ENCODE measurements at places on chromosomes 11 and 22.

DNA sequence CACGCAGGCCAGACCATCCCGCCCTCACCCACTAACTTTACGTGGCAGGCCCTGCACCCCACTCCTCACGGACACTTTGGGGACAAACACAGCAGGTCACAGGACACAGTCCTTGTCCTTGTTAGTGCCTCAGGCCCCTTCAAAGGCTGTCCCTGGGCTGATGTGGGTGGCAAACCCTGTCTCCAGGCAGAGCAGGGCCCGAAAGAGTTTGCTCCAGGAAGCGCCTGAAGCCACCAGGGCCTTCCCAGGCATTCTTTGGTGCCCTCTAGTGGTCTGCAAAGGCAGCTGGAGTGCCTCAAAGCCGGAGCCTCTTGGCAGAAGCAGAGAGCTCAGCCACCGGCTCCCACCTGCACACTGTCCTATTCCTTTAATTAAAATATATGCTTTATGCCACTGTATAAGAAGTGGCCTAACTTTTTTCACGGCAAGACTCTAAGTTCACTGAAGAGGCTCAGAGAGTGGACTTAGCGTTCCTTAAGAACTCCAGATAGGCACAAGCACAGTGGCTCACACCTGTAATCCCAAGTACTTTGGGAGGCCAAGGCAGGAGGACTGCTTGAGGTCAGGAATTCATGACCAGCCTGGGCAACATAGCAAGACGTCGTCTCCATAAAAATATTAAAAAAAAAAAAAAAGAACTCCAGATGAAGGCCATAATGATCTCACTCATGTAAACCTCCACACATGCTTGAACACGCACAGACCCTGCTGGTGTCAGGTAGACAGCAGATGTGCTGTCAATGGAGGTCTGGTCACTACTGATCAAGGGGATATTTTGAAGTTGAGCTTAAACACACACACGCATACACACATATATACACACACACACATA, 11.1 kb downstream of the TXN2 start:
- peak; percentile 62 for DNase-seq

DNA sequence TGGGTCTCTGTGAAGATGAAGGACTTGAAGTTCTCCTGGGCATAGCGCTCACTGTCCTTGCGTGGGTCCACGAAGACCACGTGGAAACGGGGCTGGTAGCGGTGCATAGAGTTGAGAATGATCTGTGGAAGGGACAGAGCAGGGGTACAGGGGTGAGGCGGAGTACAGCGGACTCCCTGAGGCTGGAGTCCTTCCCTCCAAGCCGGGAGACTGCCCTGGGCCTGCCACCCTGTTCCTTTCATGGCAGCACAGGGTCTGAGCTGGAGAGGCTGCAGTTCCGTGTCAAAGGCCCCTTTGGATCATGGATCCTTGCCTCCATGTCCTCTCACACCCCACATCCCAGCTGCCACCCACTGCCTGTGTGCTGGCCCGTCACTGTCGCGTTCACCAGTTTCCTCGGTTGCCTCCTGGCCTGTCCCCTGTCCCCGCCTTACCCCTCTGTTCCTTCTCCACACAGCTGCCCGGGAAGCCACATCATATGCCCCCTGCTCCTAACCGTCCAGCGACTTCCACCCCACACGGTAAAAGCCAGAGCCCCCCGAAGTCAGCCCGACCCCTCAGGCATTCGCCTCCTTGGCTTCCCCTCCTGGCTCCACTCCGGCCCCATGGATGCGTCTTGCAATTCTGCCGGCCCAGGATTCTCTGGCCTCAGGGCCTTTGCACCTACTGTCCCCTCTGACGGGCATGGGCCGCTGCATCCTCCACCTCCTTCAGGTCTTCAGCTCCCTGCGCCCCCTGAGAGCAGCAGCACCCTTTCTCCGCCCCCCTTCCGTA, 3.4 kb upstream of the NUDT8 start:
- no peak for DNase-seq

- DNase-seq: no peak
These were observed 3.9 kb upstream of the ZDHHC5 start for GRCh38 chr11:57663975-57664374.

DNA sequence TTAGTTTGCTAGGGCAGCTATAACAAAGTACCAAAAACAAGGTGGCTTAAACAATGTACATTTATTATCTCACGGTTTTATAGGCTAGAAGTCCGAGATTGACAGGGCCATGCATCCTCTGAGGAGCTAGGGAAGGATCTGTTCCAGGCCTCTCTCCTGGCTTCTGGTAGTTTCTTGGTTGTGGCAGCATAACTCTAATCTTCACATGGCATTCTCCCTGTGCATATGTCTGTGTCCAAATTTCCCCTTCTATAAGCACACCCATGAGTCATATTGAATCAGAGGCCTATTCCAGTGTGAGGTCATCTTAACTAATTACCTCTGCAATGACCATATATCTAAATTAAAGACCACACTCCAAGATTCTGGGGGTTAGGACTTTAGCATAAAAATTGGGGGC, 31.3 kb upstream of the MMP13 start:
- no peak for DNase-seq

DNA sequence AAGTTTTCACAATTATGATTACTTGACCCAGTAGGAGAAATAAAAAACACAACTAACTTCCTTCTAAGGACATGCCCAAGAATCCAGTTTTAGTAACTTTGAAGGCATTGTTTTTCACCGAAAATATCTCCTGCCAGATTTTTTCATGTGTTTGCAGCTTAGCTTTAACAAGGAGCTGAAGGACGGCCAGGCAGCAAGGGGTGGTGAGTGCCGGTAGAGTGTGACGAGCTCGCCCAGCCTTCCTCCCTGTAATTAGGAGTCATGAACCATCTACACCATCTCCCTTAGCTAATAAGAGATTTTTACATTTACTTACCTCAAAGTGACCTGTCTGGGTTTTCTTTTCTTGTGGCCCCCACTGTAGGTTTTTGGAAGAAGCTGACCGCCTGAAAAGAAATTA, 72.0 kb downstream of the BMAL1 start:
- DNase-seq: no peak

DNA sequence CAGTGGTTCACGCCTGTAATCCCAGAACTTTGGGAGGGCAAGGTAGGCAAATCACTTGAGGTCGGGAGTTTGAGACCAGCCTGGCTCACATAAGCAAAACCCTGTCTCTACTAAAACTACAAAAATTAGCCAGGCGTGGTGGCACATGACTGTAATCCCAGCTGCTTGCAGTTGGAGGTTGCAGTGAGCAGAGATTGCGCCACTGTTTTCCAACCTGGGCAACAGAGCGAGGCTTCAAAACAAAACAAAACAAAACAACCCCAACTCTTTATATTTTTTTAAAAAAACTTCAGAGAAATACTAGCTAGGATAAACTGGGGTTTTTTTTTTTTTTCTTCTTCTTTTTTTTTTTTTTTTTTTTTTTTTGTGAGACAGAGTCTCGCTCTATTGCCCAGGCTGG, 31.8 kb upstream of the RAPSN start:
- DNase-seq: no peak

DNA sequence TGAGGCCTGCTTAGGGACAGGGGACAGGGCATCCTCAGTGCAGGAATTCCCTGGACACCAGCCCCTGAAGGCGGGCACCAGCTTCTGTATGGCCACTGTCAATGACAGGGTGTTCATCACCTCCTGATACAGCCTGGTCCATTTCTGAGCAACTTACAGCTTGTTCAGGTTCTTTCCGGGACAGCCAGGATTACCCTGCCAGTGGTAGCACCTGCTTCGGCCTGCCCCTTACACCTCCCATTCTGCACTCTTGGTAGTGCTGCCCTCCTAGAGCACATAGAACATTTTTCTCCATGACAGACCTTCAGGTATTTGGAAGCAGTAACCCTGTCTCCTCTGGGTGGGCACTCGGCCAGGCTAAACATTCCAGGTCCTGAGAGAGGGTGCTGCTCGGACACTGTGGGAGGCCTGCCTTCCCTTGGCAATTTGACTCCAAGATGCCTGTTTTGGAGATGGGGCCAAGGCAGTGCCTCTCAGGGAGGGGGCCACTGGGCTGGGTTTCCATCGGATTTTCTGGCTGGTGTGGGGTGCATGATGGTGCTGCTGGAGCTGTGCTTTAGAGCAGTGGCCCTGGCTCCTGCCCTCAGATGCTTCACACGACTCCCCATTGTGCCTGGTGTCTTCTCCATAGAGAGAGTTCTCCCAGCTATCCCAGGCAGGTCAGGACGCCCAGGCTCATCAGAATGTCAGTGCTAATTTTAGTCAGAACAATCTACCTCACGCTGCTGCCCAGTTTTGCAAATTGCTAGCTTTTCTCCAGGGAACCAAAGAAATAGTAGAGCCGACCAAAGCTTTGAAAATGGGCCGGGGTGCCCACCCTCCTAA, 1.2 kb downstream of the GAL3ST3 start:
- no peak for DNase-seq

GRCh38 chr11:9773524-9773923, 109.6 kb downstream of the SWAP70 start:
- DNase-seq: no peak

GRCh38 chr11:10930972-10931760, 73.3 kb upstream of the ZBED5 start:
- DNase-seq: no peak

GRCh38 chr11:32884770-32885384, 7.7 kb upstream of the QSER1 start:
- no peak for DNase-seq

DNA sequence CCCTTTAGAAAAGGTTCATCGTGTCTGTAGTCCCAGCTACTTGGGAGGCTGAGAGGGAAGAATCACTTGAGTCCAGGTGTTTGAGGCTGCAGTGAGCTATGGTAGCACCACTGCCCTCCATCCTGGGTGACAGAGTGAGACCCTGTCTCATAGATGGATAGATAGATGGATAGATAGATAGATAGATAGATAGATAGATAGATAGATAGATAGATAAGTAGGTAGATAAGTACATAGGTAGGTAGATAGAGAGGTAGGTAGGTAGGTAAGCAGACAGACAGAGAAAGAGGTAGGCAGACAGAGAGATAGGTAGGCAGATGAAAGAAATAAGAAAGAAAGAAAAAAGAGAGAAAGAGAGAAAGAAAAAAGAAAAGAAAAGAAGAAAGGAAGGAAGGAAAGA, 156.4 kb downstream of the GRIK4 start:
- no peak for DNase-seq

GRCh38 chr22:27756212-27756660, 45.3 kb downstream of the MN1 start:
- DNase-seq: no peak

- no peak for DNase-seq
These were observed 485.3 kb downstream of the TBC1D22A start for GRCh38 chr22:47247579-47248240.

DNA sequence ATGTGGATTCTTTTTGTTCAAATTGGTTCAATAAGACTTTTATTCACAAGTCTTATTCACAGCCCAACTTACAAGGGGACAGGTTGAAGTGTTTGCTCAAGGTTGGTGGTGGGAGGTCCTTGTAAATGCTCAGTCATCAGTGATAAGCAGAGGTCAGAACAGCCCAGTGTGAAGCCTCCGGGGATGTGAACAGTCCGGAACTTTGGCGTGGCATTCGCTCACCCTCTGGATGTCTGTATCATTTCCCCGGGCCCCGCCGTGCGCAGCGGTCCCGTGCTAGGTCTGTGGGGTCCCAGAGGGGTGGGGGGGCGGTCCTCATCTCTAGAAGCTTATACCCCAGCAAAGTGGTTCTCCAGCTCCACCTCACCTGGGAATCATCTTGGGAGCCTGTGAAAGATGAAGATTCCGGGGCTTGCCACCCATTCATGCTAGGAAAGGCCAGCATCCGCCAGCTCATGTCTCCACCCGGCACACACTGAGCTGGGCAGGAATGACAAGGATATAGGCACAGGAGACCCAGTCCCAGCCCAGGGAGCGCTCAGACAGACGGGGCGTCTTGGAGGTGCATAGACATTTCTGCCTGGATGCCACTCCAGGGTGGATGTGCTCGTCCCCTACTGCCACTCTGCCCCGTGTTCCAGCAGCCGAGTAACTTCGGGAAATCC, 327.5 kb downstream of the TBC1D22A start:
- no peak for DNase-seq

DNA sequence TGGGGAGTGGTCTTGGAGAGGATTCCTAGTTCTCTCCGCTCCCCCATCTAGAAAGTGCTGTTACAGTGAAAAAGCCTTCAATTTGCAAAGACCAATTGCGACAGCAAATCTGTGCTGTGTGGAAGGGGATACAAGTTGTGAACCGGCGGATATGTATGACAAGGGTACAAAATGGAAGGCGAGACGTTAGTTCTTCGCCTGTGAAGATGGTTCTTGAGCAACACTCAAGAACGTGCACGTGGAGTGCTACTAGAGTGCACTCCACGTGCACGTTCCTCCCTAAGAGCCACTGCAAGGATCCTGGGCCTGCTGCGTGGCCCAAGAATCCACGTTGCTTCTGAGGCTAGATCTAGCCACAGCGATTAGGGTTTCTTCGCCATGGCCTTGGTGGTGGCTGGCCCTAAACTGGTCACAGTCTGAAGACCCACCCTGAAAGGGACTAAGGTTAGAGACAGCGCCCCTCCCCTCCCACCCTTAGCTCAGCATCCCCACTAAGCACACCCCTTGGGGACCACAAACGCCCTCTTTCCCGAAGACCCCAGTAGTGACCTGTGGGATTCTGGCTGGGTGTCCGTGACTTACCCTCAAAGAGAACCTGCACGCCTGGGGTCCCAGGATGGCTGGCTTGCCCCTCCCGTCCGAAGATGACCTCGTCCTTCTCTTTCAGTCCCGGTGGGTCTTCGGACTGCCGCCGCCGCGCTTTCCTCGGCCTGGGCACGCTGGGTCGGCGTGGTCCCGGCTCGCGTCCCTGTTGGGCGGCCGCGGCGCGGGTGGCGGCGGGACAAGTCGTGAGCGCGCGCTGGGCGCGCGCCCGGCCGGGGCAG, 519 bp upstream of the PDE3B start:
- DNase-seq: no peak

DNA sequence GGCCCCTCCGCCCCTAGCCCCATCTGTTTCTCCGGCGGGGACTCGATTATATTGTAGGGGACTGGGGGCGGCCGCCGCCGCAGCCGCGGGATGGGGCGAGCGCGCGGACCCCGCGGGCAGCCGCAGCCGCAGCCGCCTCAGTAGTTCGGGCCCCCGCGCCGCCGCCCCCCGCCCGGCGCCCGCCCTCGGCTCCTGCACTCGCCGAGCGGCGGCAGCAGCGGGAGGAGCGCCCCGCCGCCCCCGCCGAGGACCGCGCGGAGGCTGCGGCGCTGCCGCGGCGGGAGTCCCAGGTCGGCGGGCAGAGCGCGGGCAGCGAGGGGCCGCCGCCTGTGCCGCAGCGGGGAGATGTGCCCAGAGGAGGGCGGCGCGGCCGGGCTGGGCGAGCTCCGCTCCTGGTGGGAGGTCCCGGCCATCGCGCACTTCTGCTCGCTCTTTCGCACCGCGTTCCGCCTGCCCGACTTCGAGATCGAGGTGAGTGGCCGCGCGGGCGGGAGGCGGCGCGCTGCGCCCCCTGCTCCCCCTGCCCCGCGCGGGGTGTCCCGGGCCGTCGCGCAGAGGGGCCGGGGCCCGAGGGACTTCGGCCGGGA, at the start of gene CECR2:
CECR2 (plus strand) TSS at position 22 of the 587 bp plus-strand sequence; CDS start at position 346, 324 bp downstream.
- no peak for DNase-seq

DNA sequence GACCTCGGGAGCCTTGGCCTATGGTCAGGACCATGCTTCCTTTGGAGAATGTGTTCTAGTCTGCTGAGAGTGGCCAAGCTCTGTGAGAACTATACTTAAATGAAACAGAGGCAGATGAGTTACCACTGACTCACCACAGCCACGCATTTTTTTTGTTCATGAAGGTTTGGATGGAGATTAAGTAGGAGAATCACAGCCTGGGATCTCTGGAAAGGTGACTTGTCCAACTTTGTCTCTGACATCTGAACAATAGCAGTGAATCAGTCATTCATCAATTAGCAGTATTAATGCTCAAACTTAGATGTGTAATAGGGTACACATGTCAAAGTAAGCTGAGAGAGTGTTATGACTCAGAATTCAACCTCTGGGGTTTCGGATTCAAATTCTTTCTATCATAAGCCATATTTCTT, 100.7 kb upstream of the ANO3 start:
- DNase-seq: no peak

GRCh38 chr22:49398115-49398514, 429.6 kb downstream of the BRD1 start:
- DNase-seq: no peak

Data from activated T-helper 1 cell treated with anti-CD3 and anti-CD28 coated beads, Interleukin-2, amount 50 U/mL, for 16 hours (primary cell).